ENCODE measurements at places on chromosomes 1 and 21. TPM values are rescaled to one million over a fixed set of nuclear protein-coding genes. Genes with fewer than 3 reads are reported as not detected.

The FOXO6 gene
- 0.26 TPM for total RNA-seq

The CR1 gene
- 0.19 TPM for total RNA-seq

The DMBX1 gene
- 0.58 TPM for total RNA-seq

The RHBDL2 gene
- total RNA-seq: not detected

The C8A gene
- total RNA-seq: not detected

DNA sequence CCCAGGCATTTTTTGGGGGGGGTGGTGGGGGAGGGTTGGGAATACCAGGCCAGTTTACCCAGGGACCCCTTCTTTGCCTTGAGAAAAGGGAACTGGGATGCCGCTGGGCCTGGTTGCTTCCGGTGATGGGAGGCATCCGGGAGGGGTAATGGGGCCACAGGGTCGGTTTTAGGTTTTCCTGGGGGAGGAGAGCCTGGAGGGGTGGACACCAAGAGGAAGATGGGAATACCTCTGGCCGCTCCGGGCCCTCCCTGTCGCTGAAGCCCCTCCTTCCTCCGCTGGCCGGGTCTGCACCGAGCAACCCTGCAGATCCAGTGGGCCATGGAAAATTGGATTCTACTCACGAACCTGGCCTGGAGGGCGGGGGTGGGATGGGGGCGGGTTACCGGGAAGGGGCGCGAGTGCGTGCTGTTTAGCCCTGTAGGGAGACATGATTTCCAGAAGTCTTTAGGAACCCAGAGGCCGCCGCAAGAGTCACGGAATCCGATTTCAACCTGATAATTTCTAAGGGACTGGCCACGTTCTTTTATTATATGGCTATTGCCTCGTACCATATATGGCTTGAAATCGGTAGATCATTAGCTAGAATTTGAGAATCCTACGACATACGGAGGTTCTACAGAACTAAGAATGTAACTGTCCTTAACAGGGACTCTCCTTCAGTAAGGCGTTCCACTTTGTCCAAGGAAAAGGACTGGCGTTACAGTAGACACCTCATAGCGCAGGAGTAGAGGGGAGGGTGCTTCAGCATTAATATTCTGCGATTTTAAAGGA is 749 bp downstream of the AKIRIN1 start:
- ATAC-seq: no peak

DNA sequence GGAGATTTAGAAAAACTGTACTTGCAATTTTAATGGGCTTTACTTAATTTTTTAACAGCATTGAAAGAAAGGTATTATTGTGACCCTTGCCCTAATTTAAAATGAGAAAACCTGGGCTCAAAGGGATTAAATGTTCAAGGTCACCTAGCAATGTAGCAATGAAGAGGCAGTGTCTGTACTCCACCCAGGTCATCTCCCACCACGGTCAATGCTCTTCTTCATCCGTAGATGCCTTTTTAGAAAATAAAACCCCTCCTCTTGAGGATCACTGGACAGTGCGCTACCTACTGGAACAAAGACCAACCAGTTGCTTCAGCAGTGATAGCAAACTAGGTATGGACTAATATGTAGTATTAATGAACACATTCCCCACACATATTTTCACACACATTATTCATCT is 29.8 kb upstream of the HAO2 start:
- no peak for ATAC-seq

GRCh38 chr1:205576011-205576410 is 55.8 kb downstream of the ELK4 start:
- no peak for ATAC-seq

GRCh38 chr1:14812189-14812588 is 213.7 kb downstream of the KAZN start:
- no peak for ATAC-seq

GRCh38 chr1:17665950-17666720 is 89.0 kb upstream of the ACTL8 start:
- no peak for ATAC-seq

DNA sequence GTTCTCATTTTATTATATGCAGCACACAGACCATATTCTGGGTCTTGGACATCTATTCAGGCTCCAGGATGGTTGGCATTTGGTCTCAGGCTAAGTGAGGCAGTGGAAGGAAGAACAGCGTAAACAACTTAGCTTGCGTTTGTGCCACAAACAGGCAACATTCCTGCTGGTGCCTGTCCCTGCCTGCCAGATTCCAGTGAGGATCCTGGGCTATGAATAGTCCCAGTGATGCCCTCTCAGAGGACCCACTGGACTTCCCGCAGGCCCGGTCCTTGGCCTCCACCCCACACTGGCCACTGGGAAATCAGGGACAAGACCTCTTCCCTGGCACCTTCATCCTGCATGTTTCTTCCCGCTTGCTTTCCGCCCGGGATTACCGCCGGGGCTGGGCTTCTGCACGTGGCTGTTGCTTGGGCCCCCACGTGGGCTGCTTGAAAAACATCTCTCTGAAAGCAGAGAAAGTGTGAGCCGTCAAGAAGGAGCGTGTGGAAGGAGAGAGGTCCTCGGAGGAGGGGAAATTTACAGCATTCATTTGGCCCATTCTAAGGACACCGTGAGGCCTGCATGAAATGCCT is 145.1 kb upstream of the WNT4 start:
- ATAC-seq: no peak

GRCh38 chr1:177983482-177984135 is 13.8 kb upstream of the SEC16B start:
- no peak for ATAC-seq

GRCh38 chr1:72462186-72462905 is 180.0 kb upstream of the NEGR1 start:
- no peak for ATAC-seq

- ATAC-seq: no peak
These were observed 54.0 kb upstream of the KCNJ15 start for GRCh38 chr21:38202811-38203210.

DNA sequence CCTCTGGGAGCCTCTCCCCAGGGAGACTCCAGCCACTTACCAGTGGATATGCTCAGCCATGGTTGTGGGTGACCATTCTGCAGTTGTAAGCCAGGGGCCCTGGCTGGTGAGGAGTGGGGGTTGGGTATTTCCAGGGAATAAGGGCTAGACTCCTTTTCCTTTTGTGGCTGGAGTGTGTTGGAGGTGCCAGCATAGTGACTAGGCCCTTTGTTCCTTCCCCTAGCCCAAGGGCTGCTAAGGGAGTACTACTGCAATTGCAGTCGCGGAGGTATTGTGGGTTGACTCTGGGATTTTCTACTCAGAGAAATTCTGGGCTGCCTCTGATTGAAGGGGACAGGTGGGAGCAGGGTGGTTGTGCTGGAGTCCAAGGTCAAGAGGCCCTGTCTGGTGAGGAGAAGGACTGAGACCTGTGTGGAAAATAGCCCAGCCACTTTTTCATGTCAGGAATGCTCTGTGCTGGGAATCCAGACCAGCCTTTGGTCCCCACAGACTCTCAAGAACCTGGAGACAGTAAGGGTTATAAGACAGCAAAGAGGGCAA is 43.1 kb downstream of the MROH9 start:
- no peak for ATAC-seq

DNA sequence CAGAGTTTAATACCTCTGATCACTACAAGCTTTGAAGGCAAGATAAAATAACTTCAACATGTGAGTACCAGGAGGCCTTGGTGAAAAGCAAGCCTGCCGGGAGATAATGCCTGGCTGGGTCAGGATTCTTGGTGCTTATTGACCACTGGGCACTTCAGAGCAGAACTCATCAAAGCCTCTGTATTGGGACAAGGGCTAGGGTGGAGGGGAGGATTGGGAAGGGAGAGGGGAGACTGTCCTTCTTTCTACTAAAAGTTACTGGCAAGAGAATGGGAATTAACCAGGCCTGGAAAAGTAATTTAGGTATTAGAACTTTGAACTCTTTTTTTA is 35.2 kb downstream of the NEK2 start:
- ATAC-seq: no peak

Measured in activated T-helper 17 cell treated with anti-CD3 and anti-CD28 coated beads, Interleukin-2, amount 50 U/mL, for 72 hours (primary cell).